ENCODE measurements at places on chromosomes 4 and X.

DNA sequence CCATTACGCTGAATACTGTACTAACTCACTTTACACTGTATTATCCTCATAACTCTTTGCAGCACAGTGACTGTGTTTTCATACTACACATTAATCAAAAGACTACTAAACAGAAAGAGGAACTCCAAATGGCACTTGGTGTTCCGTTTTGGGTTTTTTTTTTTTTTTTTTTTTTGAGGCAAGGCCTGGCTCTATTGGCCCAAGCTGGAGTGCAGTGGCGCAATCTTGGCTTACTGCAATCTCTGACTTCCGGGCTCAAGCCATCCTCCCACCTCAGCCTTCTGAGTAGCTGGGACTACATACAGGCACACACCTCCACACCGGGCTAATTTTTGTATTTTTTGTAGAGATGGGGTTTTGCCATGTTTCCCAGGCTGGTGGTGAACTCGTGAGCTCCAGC, 10.7 kb downstream of the KLHL8 start:
- peaks cover 5% of the 10 kb centered on the region for H3K4me1 ChIP-seq
- no peak overlapping the region for H3K4me3 ChIP-seq
- H3K36me3 ChIP-seq = peaks cover 6% of the 10 kb centered on the region
- no peak overlapping the region for H3K27ac ChIP-seq
- no peaks in the 10 kb centered on the region for H3K27me3 ChIP-seq

DNA sequence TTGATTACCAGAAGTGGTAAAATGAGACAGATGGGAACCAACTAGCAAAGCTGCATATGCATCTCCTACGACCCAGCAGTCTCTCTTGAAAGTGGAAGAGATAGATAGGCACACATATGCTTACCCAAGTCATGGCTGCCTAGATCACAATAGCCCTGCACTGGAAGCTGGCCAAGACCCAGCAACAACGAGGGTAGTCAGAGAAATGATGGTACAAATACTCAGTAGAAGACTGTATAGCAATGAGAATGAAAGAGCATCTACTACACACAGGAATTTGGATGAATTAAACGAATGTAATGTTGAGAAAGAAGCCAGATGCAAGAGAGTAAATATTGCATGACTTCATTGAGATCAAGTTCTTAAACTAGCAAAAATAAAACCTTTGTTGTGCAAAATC, 100.3 kb upstream of the FAT1 start:
- no peak for DNase-seq
- H3K36me3 ChIP-seq = no peaks in the 10 kb centered on the region
- peaks cover 9% of the 10 kb centered on the region for H3K4me1 ChIP-seq
- H3K27me3 ChIP-seq = no peaks in the 10 kb centered on the region
- no peak overlapping the region for H3K27ac ChIP-seq
- no peak overlapping the region for H3K4me3 ChIP-seq

GRCh38 chr4:163913571-163913970, 419.1 kb downstream of the TMA16 start:
- H3K27me3 ChIP-seq = no peaks in the 10 kb centered on the region
- no peak overlapping the region for H3K27ac ChIP-seq
- no peaks in the 10 kb centered on the region for H3K4me1 ChIP-seq
- no peaks in the 10 kb centered on the region for H3K36me3 ChIP-seq
- H3K4me3 ChIP-seq = no peak overlapping the region
- no peak for DNase-seq

DNA sequence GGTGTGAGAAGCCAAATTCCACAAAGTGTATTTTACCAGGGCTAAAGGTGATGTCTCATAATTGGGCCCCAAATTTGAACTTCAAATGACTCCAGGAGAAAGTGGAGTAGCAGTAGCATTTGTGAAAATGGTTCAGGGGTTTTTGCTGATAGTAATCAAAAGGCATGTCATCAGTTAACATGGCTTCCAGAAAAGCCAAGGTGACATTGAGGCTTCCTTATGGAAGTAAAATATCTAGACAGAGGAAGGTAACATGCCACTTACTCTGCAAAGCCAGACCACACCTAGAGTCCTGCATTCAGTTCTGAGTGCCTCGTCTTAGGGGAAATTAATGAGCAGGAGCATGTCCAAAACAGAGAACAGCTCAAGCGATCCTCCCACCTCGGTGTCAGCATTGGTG, 2.2 kb upstream of the RPL36A start:
- H3K4me3 ChIP-seq = no peak overlapping the region
- H3K27ac ChIP-seq = no peak overlapping the region
- H3K36me3 ChIP-seq = peaks cover 8% of the 10 kb centered on the region

GRCh38 chrX:68416592-68416991, 16.7 kb downstream of the OPHN1 start:
- no peak overlapping the region for H3K4me3 ChIP-seq
- no peaks in the 10 kb centered on the region for H3K4me1 ChIP-seq
- H3K27me3 ChIP-seq = no peaks in the 10 kb centered on the region
- H3K27ac ChIP-seq = peak overlapping the region; percentile 53

DNA sequence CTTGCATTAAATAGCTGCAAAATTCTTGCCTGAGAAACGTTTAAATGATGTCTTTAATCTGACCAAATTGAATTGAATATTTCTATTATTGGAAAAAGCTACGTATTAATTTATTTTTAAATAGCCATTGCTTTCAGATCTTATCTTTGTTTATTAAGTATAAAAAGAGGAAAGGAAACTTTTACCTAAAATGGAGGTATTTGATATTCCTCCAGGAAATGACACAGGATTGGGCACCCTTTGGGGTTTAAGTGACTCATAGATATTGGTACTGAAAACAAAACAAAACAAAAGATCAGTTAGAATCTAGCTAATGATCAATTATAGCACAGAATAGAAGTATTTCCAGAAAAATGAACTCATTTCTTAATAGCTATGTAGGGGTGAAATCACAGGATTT, 34.1 kb downstream of the PLS3 start:
- H3K27ac ChIP-seq = peak overlapping the region; percentile 99
- peak overlapping the region; percentile 85 for H3K4me3 ChIP-seq
- H3K36me3 ChIP-seq = peaks cover 16% of the 10 kb centered on the region

DNA sequence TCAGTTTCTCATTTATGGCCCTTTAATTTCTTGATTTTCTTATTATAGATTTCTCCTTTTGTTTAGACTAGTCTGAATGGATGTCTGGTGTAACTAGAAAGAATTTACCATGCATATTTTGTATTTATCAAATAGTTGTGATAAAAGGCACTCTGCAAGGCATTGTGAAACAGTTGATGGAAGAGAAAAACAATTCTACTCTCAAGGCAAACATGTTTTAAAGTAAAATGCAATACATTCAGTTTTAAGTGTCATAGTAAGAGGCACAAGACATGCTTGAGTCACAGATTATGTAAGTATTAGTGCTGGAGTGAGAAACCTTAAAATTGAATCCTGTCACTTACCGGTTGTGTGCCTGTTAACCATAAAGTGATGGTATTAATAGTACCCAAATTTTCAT, 283.3 kb upstream of the DKK2 start:
- H3K27ac ChIP-seq = no peak overlapping the region
- H3K27me3 ChIP-seq = no peaks in the 10 kb centered on the region
- no peaks in the 10 kb centered on the region for H3K36me3 ChIP-seq
- H3K4me3 ChIP-seq = no peak overlapping the region
- DNase-seq = no peak

- no peak overlapping the region for H3K4me3 ChIP-seq
- DNase-seq = no peak
- H3K27ac ChIP-seq = no peak overlapping the region
- peaks cover 12% of the 10 kb centered on the region for H3K4me1 ChIP-seq
- peaks cover 38% of the 10 kb centered on the region for H3K27me3 ChIP-seq
Measured at GRCh38 chr4:6768539-6768905, 14.0 kb upstream of the KIAA0232 start.

DNA sequence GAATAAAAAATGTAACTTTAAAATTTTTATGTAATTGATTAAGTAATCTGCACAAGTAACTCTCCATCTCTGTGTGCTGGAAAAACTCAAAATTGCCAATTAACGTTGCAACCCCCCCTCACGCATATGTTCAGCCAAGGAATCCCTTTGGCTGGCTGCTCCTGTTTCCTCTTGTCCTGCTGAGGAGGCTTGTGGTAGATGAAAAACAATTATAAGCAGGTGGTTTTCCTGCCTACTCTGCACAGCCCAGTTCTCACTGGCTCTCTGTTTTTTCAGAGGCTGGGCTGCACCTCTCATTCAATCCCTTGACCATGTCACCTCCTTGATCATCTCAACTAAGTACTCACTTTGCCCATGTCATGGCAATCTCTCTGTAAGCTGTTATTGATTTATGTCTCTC, 1068.4 kb downstream of the ARAP2 start:
- no peak for DNase-seq
- no peaks in the 10 kb centered on the region for H3K36me3 ChIP-seq
- no peaks in the 10 kb centered on the region for H3K27me3 ChIP-seq
- peaks cover 8% of the 10 kb centered on the region for H3K4me1 ChIP-seq
- no peak overlapping the region for H3K4me3 ChIP-seq
- no peak overlapping the region for H3K27ac ChIP-seq

GRCh38 chr4:58225460-58225859, 1115.3 kb upstream of the IGFBP7 start:
- no peak overlapping the region for H3K27ac ChIP-seq
- H3K4me1 ChIP-seq = peaks cover 4% of the 10 kb centered on the region
- H3K27me3 ChIP-seq = no peaks in the 10 kb centered on the region
- no peak for DNase-seq

DNA sequence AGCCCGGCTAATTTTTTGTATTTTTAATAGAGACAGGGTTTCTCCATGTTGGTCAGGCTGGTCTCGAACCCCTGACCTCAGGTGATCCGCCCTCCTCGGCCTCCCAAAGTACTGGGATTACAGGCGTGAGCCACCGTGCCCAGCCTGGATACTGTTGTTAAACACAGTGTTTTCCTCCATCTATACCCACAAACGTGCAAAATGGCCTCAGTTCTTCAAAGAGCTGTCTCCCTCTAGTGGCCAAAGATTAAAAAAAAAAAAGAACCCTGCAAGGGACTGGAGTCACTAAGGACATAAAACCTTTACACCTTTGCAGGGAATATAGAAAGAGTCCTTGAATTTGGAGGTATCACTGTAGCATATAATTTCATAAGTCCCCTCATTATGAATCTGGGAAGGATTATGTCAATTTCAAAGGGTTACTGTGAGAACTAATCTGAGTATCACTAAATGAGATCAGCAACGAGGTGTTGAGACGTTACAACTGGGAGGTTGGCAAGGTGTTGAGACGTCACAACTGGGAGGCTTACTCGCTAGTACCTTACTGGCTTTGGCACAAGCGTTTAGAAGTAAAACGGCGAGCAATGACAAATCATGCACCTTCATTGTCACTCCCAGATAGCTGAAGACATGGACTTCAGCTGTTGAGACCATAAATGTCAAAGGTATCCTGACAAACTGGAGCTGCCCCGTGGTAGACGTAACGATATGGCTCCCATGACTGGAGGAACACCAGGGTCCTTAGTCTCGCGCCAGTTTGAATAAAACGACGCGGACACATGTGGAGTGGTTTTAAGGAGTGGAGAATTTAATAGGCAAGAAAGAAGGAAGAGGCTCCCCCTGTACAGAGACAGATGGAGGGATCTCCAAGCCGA, 33.4 kb upstream of the ENPP6 start:
- H3K27me3 ChIP-seq = no peaks in the 10 kb centered on the region
- no peak overlapping the region for H3K4me3 ChIP-seq
- H3K4me1 ChIP-seq = no peaks in the 10 kb centered on the region
- no peak overlapping the region for H3K27ac ChIP-seq
- no peak for DNase-seq

GRCh38 chr4:8740666-8741395, 130.8 kb downstream of the HMX1 start:
- no peaks in the 10 kb centered on the region for H3K36me3 ChIP-seq
- H3K27me3 ChIP-seq = peaks cover 11% of the 10 kb centered on the region
- DNase-seq = no peak
- no peak overlapping the region for H3K4me3 ChIP-seq
- H3K4me1 ChIP-seq = no peaks in the 10 kb centered on the region

DNA sequence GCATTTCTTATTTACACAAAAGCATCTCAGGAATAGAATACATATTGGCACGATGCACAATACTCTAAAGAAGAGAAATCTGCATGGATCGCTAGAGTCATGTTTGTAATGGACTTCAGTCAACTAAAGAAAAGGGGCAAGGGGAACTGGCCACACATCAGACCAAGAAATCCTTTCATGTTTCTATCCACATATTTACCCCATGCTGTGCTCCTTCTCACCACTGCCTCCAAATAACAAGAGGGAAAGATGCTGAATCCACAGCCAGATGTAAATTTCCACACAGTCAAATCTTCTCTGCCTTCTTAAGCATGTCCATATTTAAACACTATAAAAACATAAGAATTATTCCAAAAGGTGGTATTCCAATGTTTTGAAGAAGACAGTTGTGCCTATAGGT, 67.6 kb downstream of the COX18 start:
- DNase-seq = no peak
- H3K4me1 ChIP-seq = no peaks in the 10 kb centered on the region
- H3K4me3 ChIP-seq = no peak overlapping the region
- no peak overlapping the region for H3K27ac ChIP-seq
- H3K36me3 ChIP-seq = no peaks in the 10 kb centered on the region
- peaks cover 14% of the 10 kb centered on the region for H3K27me3 ChIP-seq

DNA sequence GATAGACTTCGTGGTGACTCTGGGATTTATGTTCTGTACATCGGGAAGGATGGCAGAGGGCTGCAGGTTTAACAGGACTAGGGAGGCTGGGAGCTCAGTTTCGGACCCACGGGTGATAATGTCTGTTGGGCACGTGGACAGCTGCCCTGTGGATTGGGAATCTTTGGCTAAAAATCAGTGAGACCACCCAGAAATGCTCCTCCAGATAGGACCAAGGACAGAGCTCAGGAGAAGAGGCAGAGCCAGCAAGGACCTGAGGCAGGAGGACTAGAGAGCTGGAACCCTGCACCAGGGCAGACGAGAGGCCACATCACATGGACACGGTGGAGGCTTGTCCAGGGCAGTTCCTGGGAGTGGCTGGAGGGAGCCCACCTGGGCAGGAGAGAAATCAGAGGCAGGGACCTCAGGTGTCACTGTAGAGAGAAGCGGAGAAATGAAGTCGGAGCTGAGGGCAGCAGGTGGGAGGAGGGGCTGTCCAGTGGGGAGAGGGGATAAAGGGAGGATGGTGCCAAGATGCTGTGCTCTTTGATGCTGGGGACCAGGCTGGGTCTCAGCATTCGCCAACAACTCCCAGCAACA, 79.2 kb downstream of the CPZ start:
- H3K27ac ChIP-seq = no peak overlapping the region
- no peak overlapping the region for H3K4me3 ChIP-seq
- H3K36me3 ChIP-seq = no peaks in the 10 kb centered on the region
- peaks cover 52% of the 10 kb centered on the region for H3K27me3 ChIP-seq
- no peak for DNase-seq
- H3K4me1 ChIP-seq = no peaks in the 10 kb centered on the region

DNA sequence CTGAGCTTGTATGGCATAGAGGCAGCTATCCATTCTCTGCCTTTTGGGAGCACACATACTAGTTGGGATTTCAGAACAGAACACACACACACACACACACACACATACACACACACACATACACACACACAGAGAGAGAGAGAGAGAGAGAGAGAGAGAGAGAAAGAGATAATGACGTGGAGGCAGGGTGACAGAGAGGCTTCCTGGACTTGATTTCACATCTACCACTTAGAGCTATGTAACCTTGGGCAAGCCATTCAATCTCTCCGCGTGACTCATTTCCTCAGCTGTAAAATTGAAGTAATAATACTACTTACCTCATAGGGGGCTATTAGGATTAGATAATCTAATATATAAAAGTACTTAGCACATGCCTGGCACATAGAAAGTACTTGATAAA, 12.3 kb upstream of the GRIA3 start:
- H3K4me3 ChIP-seq = no peak overlapping the region
- no peaks in the 10 kb centered on the region for H3K36me3 ChIP-seq
- DNase-seq = no peak
- H3K27me3 ChIP-seq = no peaks in the 10 kb centered on the region
- no peak overlapping the region for H3K27ac ChIP-seq
- no peaks in the 10 kb centered on the region for H3K4me1 ChIP-seq

Measured in type B pancreatic cell (in vitro differentiated cells).